Choroid plexus epithelial cell (primary cell): ENCODE measurements at places on chromosomes 7 and 10.

DNA sequence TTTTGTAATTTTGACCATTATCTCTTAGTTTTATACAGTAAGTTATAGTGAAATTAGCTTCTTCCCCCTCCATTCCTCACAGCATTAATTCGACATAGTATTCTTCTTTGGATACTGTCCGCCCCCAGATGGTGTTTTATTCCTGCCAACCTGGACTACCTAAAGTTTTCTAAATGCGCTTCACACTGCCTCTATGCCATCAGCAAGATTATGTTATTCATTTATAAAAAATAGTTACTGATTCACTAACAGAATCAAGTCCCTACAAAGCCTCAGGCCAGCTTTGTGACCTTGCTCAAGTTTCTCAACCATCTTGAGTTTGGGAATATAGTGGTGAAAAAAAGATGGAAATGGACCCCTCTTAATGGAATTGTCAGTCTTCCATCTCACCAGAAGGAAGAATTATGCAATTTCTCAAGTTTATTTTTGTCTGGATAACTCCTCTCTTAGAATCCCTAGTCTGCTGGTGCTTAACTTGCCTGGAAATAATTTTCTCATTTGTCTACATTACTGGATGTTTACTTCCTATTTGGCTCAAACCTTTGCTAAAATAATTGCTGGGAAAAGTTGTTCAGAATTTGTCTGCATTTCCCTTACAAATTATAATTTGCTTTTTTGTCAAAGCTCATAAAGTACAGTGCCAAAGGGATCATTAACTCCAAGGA, 16.7 kb upstream of the FGL2 start:
- no peak for DNase-seq

GRCh38 chr7:45710271-45711160, 136.3 kb downstream of the ADCY1 start:
- DNase-seq: no peak

DNA sequence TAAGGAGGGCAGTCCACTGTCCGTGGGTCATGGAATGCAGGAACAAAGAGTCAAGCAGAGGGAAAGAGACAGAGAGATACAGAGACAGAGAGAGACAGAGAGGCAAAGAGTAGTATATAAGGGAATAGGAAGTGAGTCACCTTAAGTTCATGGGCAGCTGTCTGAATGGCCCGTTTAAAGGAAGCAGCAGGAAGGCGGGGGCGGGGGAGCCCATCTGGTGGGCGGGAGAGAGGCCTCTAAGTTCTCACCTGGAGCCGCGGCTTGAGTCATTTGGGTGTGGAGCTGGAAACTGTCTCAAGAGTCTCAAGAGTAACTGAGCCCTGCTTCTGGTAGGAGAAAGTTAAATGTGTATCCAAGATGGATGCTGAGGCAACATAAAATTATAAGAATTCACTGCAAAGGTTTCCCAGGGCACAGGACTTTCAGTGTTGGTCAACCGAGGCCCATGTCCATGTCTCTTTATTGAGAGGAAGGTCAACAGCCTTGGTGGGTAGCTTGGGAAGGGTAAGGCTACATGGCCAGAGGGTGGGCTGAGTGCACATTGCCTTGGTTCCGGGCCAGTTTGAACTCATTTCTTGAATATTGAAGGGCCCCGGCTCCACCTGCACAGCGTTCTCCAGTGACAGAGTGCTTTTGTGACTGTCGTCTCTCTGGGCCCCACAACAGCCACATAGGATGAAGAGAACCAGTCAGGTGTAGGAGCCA, 85.5 kb upstream of the CACUL1 start:
- DNase-seq: peak; percentile 28

DNA sequence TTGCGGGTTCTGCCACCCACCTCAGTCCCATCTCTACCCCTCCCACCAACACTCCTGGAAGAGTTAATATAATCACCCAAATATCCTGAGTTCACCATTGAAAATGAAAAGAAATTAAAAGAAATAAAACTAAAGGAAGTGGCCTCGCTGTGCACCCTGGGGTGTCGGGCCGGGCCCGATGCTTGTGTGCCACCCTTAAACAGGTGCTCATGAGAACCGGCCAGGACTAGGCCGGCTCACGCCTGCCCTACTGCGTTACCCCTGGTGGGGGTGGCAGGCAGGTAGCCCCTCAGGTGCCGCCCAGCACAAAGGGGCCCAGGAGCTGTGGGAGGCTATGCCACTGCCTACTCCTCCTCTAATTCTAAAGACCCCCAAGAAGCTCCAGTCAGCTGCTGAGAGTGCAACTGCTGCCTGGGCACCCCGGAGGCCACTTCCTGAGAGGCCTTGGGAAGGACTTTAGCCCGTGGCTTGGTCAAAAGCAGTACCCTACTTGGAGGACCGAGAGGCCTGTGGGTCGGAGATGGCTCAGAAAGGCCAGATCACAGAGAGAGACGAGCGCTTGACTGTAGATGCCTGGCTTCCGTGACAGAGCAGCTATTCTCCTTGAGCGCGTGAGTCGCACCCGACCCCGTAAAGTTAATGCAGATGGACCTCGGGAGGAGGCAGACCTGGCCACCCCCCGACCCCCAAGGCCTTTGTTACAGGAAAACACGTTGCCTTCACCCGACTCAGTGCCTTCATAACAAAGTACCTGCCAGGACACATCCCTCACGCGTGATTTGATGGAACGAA, 51.0 kb upstream of the PPP2R2D start:
- DNase-seq: no peak

DNA sequence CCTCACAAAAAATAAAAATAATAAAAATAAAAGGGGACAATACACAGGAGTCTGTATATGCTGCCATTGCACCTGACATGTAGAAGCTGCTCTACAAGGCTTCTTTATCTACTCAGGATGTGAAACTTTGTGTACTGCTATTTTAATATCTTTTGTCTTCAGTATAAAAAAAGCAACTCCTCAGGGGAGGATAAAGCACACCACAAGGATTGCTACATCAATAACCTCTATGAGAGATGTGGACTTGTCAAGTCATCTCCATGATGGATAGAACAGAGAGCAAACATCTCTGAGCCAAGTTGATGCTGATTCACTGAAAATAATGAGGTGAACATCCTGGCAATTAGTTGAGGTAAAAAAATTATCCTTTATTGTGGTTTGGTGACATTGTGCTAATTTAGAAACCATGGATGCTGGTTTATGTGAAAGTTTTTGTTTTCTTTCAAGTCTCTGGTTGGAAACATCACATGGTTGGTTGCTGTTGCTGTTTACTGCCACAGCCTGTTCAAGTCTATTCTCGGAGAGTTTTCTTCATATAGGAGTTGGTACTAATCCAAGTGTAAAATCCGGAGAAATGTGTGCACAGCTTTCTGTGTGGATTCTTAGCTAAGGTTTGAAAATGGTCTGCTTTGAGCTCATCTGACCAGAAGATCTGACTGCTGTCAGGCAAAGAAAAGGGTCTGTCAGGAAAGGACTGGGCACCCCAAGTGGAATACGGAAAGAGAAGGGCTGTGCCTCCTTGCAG, 1.5 kb upstream of the HECW1 start:
- no peak for DNase-seq

GRCh38 chr7:2708041-2708440, 20.0 kb downstream of the AMZ1 start:
- DNase-seq: no peak

GRCh38 chr7:80095545-80095944, 39.1 kb upstream of the GNAI1 start:
- peak; percentile 56 for DNase-seq

GRCh38 chr7:64881461-64882287, 21.4 kb upstream of the ZNF273 start:
- DNase-seq: no peak

- DNase-seq: no peak
Observed at GRCh38 chr10:103510046-103510685, 16.7 kb downstream of the NEURL1 start.

DNA sequence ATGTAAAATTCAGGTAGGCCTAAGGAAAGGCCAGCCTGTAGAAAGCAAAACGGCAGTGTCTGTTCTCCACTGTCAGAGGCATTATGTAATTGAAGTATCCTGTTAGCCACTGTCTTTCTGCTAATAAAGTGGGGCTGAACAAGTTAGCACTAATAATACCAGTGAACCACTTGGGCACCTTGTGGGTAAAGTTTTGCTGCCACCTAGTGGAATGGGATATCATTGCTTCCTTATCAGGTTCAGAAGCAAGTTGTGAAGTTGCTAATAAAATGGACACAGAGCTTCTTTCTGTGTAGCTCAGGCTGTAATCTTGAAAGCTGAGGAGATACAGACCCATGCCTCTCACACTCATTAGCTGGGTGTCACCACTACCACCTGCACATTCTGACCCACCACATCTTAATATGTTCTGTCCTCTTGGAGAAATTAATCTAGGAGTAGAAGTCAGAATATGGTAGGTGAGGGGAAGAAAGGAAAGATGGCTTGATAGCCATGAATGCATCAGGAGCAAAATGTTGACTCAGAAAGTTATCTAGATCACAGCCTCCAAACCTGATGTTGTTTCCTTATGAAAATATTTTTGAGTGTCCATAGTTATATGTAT, 175.1 kb downstream of the SEPTIN7 start:
- DNase-seq: peak; percentile 91

DNA sequence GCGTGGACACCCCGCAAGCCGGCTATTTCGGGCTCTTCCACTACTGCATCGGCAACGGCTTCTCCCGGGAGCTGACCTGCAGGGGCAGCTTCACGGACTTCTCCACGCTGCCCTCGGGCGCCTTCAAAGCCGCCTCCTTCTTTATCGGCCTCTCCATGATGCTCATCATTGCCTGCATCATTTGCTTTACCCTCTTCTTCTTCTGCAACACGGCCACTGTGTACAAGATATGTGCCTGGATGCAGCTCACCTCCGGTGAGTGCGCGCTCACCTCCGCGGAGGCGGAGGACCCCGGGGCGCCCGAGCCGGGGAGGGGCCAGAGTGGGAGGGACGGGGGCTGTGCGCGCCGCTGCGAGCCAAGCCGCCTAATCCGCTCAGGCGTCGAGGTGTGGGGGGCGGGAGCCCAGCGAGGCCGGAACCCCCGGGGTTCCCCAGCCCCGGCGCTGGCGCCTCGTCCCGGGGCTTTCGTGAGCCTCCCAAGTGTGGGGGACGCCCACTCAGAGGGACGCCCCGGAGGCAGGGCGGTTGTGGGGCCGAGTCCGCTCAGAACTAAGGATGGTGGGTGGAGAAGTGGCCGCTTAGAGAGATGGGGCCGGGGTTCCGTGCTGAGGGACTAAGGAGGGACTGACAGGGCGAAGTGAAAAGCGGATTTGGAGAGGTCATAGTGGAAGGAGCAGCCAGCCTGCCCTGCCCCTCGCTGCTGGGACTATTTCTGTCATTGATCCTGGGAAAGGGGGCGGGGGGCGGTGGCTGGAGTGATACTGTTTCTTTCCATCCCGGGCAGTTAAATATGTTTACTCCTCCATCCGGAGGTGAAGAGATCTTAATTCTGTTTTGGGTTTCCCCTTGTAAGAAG, 795 bp downstream of the LHFPL3 start:
- peak; percentile 0 for DNase-seq

- no peak for DNase-seq
Observed at GRCh38 chr7:36545291-36545690, 155.6 kb downstream of the ANLN start.

DNA sequence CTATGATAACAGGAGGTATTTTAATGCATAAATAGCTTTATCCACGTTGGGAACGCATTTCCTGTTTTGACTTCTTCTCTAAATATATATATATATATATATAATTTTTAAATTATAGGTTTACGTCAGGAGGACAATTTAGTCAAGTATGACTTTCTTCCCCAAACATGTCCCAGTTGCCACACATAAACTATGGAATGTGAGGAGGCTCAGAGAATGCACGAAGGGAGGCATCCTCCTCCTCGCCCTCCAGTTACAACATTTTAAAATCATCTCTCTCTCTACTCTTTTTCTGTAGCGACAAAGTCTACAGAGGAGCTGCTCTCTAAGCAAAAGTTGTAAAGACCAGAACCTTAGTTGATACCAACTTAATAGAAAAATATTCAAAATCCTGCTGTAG, 106.9 kb upstream of the LYZL1 start:
- no peak for DNase-seq

GRCh38 chr10:7887174-7887816, 69.0 kb downstream of the TAF3 start:
- peak; percentile 75 for DNase-seq

DNA sequence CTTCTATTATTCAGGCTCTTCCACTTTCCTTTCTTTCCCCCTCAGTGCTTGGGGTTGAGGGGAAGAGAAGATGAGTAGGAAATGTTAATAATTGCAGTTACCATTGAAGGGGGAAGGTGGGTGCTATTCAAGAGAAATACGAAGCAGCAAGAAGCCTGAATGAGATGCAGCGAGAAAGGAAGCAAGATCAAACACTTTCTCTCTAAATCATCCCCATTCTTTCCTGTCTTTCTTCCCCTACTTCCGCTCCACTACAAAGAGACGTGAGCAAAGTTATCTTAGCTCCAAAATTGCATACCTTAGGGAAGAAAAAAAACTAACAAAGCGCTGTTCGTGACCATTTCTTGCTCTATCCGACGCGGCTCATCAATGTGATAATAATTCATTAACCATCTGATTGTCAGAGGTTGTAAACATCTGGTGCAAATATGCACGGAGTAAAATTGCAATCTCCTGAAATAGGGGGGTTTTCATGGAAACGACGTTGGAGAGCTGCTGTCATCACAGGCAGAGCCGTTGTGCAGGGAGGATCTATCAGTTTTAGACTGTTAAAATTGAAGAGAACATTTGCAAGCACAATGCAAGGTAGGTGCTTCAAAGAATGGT, 15.2 kb upstream of the PARD3 start:
- no peak for DNase-seq

- DNase-seq: no peak
Observed at GRCh38 chr7:3019801-3020200, 23.9 kb downstream of the CARD11 start.

GRCh38 chr7:94067506-94067905, 63.4 kb upstream of the BET1 start:
- DNase-seq: no peak

- DNase-seq: no peak
Observed at GRCh38 chr7:244974-245373, 45.0 kb upstream of the FOXL3 start.

DNA sequence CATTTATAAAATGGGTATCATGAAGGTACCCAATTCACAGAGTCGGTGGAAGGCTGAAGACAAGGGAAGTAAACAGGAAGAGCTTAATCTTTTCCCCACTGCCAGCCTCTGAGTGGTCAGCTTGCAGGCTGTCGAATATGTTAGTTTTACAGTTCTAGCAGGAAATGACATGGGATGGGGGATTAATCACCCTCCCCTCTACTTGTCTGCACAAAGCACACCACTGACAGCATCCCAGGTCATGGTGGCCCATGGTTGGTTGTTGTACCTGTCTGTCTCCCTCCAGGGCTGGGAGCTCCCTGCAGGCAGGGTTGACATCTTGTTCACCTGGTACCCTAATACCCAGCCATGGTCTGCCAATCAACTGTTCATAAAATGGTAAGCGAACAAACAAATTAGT, 55.6 kb downstream of the GRB10 start:
- peak; percentile 21 for DNase-seq

- no peak for DNase-seq
Observed at GRCh38 chr10:12819071-12819470, 182.4 kb downstream of the CCDC3 start.
